ENCODE measurements at places on chromosomes 13 and 19.

DNA sequence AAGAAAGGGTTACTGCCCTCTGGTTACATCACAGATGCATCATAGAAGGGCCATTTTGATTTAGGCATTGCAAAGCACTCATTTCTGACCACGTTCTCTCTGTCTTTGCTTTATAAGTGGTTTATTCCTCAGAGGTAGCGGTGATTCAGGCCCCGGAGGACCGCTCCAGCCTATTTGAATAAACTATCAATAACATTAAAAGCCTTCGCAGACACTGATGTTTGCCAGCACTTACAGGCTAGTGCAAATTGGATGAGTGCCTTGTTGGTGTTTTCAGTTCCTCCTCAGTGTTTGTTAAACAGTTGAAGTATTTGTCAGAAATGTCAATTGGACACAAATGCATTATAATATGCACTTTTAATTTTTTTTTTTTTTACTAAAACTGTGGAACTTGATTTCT lies 120.2 kb downstream of the RXFP2 start:
- DNase-seq: no peak

GRCh38 chr13:93147946-93148345 lies 78.7 kb upstream of the GPC6 start:
- no peak for DNase-seq

GRCh38 chr19:10533646-10534386 lies 9.9 kb upstream of the ATG4D start:
- no peak for DNase-seq

GRCh38 chr13:79267560-79267959 lies 138.5 kb downstream of the RBM26 start:
- no peak for DNase-seq

DNA sequence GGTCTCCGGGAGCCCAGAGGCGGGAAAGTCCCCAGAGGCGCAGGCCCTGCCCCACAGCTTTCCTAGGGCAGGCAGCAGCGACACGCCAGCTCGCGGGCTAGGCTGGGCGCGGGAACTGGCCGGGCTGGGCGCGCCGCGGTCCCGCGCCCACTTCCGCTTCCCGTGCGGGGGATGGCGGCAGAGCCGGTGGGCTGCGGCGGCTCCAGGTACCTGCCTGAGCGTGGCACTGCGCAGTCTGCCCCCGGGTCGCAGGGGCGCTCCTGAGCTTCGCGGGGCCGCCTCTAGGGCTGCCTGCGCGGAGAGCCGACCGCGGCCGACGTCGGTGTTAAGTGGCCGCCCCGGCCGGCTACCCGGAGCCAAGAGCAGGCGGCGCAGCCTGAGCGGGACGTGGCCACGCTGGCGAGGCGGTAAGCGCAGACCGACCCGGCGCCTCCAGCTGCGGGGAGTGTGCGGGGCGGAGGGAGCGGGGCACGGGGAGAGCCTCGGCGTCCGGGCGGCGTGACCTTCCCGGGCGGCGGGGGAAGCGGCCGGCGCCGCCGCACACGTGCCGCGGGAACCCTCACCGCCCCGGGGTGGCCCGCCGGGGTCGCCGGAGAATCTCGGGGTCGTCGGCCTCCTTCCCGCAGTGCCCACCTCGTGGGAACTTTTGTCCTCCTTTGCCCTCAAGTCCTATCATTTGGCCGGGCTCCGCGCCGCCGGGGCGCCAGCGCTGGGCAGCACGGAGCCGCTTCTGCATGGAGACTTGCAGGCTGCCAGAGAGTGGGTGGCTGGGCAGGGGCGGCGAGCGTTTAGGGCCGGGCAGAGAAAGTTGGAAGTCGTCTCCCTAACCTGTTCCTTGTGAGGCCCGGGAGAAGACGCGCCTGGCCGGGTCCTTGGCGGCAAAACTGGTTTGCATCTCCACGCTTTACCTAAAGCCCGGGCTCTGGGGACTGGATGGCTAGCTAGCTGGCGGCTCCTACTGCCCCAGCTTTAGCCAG lies 31.4 kb upstream of the MPHOSPH8 start:
- no peak for DNase-seq

- no peak for DNase-seq
Measured at GRCh38 chr19:54317108-54317964, 4.4 kb upstream of the LILRA5 start.

- no peak for DNase-seq
Measured at GRCh38 chr13:44223770-44224444, 149.7 kb upstream of the SERP2 start.

- DNase-seq: no peak
Measured at GRCh38 chr19:43784241-43784980, 3.6 kb upstream of the KCNN4 start.

DNA sequence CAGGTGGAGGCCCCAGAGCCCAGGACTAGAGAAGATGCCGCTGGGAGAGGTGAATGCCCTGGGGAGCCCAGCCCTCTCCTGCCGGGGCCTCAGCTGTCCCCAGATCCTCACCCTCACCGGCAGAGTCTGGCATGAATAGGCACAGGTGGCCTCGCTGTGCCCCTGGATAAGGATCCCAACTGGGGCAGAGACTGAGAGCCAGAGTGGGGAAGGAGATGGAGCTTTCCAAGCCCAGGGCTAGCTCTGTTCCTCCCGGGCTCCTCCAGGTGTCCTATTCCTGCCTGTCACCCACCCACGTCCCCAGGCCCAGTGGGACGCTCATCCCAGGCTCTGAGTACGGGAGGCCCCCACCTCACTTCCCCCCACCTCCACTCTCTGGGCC lies 16.5 kb downstream of the PRR36 start:
- no peak for DNase-seq

- DNase-seq: no peak
Measured at GRCh38 chr13:27264648-27265047, 6.0 kb upstream of the RASL11A start.

GRCh38 chr13:99044764-99045163 lies 66.9 kb upstream of the DOCK9 start:
- DNase-seq: no peak

DNA sequence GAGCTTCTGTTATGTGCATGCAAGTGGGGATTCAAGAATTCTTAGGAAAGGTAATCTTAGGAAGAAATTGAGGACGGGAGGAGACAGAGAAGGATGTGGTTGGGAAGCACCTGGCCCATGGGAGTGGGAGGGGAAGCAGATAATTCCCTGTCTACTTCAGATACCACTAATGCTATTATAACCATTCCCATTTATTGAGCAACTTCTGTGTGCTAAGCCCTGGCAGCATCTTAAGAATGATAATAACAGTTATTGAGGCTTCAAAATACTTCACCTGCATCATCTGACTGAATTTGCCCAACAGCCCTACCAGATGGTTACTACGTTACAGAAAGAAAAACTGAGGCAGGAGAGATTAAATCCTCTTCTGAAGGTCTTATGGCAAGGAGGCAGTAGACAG lies 1.4 kb downstream of the EPS8L1 start:
- no peak for DNase-seq

DNA sequence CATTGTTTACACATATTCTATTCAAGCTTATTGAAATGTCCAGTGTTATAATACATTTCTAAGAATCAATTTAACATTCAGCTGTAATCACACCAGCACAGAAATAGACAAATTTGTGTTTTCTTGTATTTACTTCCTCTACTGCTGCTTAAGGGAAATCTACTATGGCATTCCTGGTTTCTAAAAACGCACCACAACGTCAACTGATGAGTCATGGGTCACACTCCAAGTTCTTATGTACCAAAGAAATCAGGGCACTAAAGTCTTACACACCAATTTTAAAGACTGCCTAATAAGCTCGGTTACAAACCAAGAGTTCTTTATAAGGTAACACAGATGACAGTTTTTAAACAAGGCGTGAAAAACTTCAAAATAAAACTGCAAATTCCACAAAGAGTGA lies 13.2 kb downstream of the LNX2 start:
- DNase-seq: no peak

DNA sequence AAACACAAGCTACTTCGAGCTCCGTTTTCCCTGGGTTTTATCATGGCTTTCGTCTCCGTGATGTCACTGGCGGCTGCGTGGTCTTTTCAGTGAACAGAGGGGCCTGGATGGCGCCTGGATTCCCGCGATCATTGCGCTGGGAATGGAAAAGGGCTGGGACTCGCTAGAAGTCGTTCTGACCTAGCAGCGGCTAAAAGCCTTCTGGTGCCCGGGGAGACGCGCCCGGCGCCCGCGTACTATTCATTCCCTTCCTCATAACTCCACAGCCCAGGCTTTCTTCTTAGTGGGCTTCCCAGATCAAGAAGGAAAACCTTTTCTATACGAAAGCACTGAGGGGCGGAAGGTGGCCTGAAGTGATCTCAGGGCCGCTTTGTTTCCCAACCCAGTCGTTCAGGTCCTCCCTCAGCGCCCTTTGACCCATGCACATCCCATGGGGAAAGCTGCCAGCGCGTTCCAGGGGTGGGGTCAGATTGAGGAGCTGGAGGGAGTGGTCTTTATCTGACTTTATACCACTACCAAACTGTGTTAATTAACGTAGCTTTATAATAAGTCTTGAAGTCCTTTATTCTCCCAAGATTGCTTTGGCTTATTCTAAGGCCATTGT lies 96.6 kb downstream of the ELF1 start:
- no peak for DNase-seq

DNA sequence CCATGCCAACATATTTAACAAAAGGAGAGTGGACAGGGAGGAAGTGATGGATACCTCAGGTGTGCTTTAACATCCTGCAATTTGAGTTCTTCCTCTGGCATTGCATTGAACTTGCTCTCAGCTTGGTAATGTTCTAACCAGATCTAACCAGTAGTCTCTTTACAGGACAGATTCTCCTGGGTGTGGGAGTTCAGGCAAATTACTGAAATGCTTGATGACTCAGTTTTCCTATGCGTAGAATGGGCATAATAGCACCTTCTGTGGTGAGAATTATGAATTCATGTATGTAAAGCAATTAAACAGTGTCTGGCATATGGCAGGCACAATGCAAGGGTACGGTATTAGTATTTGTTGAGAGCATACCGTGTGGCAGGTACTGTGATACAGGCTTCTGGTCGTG lies 3.6 kb downstream of the AKAP11 start:
- DNase-seq: no peak

DNA sequence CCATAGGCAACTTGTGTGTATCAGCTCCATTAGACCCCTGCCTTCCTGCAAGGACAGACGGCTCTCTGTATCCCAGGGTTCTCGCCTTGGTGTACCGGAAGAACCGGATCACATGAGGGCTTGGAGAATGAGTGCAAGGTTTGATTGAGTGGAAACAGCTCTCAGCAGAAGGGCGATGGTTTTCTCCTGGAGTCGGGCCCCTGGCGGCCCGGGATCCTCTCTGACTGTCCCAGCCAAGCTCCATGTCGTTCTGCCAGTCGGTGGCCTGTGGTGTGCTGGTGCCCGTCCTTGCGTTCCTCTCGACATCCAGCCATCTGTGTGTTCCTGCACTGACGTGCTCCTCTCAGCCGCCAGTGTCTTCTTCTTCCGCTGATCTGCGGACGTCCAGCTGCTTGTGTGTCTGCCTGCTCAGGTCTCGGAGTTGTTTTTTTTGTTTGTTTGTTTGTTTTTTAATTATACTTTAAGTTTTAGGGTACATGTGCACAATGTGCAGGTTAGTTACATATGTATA lies 16.1 kb downstream of the LILRB1 start:
- no peak for DNase-seq

- no peak for DNase-seq
Measured at GRCh38 chr19:16435238-16435917, 36.4 kb downstream of the EPS15L1 start.

DNA sequence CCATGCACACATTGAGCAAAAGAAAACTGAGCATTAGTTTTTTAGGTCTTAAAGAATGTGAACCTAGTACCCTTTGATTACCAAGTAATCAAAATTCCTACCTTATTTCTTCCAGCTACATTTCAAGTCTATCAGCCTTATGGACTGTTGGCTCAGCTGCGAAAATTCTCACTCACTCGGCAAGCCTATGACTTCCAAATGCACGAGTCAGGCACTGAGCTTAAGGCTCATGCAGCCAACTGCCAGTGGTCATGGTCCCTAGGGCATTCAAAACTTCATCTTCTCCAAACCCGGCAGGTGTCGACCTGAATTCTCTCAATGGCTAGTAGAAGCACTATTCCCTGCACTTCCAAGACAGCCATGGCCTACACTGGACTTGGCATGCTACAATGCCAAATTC lies 41.2 kb downstream of the RUBCNL start:
- no peak for DNase-seq

DNA sequence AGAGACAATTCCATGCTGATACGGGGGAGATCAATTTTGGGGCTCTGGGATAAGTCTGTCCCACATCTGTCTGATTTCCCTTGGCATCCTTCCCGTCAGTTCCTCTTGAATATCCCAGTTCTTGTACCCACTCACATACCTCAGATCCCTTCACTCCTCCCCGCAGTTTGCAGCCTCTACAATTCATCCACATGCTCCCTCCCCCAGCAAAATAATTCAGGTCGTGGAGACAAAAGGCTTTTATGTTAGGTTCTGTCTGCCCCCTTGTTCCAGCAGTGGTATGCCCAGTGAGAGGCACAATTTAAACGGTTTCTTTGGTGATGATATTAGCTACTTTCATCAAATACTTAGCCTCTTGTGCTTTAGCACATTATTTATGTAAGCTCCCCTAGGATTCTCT lies 9.6 kb downstream of the RPS16 start:
- DNase-seq: no peak

DNA sequence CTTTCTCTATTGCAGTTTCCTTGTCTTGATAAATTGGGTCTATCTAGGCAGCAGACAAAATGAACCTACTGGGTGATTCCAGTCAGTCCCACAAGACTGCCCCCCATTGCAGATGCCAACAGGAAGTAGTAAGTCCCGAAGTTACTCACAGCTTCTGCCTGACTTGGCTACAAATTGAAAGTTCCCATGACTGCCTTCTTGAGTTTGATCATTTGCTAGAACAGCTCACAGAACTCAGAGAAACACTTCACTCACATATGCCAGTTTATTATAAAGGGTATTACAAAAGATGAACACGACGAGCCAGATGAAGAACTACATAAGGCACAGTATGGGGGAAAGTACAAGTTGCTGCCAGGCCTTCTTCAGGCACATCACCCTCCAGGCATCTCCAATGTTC lies 50.0 kb downstream of the TEX26 start:
- DNase-seq: no peak

GRCh38 chr13:63910511-63910910 lies 2494.9 kb upstream of the PCDH20 start:
- DNase-seq: no peak

- DNase-seq: no peak
Measured at GRCh38 chr19:54041969-54042606, 21.6 kb downstream of the VSTM1 start.

DNA sequence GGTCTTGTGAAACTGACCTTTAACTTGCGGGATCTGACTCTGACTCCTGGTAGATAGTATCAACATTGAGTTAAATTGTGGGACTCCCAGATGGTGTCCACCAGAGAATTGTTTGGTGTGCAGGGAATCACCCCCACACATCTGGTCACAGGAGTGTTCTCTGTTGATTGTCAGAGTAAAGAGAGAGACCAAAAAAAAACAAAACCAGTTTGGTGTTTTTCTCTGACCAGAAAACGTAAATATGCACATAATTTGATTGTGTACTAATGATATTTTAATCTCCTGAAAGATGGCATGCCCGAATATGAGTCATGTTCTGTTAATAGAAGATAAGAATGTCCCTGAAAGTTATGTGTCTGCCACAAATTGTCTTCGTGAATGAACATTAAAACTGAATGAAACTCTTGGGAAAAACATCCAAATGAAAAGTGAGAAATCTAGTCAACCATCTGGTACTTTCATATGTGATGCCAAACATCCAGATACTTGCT lies 118.5 kb upstream of the GPC6 start:
- DNase-seq: no peak

Measured in left renal pelvis (tissue), 4 donors.